Central memory CD4-positive, alpha-beta T cell (primary cell): ENCODE measurements at places on chromosomes 6 and 20.

GRCh38 chr6:50845499-50846143 lies 26.9 kb downstream of the TFAP2B start:
- DNase-seq = no peak

DNA sequence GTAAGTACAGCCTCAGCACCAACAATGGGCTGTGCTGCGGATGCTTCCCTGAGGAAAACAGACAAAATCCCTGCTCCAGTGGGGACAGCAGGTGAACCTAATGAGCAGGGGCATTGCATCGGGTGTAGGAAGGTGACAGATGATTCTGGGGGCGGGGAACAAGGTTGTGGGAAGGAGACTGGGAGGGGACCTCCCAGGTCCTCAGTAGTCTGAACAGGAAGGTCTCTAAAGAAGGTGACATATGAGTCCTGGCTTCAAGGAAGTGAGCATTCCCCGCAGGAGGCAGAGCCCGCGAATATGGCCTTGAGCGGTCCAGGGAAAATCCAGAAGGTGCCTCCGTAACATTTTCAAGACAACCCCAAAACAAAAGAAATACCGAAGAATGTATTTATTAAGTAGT lies 19.4 kb downstream of the ULBP1 start:
- DNase-seq = no peak

DNA sequence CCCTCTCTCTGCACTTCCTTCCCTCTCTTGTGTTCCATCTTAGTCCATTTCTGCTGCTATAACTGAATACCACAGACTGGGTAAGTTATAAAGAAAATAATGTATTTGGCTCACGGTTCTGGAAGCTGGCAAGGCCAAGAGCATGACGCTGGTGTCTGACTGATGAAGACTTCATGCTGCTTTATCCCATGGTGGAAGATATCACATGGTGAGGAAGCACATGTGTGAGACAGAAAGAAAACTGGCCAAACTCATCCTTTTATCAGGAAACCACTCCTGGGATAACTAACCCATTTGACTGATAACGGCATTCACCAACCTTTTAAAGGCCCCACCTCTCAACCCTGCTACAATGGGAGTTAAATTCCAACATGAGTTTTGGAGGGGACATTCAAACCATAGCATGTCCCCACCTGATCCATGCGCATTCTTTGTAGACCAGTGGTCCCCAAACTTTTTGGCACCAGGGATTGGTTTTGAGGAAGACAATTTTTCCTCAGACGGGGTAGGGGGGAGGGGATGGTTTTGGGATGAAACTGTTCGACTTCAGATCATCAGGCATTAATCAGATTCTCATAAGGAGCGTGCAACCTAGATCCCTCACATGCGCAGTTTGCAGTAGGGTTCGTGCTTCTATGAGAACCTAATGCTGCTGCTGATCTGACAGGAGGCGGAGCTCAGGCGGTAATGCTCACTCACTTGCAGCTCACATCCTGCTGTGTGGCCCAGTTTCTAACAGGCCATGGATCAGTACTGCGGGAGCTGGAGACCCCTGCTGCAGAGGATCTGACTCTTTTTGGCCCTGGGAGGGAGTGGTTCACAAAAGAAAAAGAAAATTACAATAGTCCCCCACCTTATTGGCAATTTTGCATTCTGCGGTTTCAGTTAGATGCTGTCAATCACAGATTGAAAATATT lies 71.7 kb upstream of the RNF24 start:
- DNase-seq = no peak

GRCh38 chr6:169957351-169957963 lies 206.0 kb downstream of the ERMARD start:
- DNase-seq = no peak

GRCh38 chr6:34696189-34696738 lies 303 bp downstream of the ILRUN start:
- no peak for DNase-seq

GRCh38 chr20:37392441-37393195 lies 46.7 kb downstream of the SRC start:
- no peak for DNase-seq

- no peak for DNase-seq
Measured at GRCh38 chr20:35644806-35645205, 19.9 kb downstream of the CPNE1 start.

DNA sequence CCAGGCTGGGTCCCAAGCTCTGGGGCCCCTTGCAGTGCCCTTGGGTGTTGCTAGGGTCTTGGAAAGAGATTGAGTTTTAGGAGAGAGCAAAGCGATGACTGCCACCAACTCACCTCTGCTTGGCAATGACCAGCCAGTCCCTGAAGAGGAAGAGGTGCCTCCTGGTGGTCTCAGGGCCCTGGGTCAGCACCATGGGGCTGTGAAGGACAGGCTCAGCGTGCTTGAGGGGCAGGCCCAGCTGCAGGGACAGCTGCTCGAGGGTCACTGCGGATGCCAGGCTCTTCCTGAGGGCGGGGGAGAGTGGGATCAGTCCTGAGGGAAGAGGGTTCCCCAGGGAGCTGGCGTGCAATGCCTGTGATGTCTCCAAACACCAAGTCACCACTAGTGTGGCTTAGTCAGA lies 50.8 kb upstream of the TAGAP start:
- no peak for DNase-seq

DNA sequence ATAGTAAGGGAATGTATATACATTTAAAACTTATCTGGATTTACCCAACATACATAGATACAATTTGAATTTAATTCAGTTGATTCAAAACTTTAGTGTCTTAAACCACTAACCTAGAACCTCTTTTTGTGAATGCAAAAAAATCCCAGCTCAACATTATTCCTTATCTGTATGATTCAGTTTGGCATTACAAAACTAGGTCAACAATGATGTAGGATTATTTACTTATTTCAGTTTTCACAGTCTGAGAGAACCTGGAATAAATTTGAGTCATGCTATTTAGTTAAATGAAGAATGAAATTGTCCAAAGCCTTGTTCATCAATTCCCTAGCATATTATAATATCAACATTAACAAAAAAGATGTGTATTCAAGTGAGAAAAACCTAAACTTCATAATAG lies 7.4 kb upstream of the PLCB1 start:
- no peak for DNase-seq

DNA sequence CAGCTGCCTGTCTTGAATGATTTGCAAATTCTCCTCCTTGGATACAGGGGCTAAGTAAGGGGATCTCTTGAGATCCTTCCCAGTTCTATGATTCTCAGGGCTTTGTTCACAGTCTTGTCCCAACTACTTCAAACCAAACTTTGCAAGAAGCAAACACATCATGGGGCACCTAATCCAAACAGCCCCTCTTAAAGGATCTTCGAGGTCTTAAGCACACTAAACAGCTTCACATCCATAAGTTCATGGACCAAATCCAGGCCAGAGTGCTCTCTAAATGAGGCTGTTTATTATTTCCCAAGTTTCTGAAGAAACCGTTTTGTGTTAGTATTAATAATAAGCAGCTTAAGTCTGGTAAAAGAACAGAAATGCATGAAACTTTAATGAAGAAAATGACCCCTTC lies 75.2 kb downstream of the KIF6 start:
- DNase-seq = no peak

GRCh38 chr6:88006557-88006956 lies 41.1 kb upstream of the SPACA1 start:
- DNase-seq = no peak

DNA sequence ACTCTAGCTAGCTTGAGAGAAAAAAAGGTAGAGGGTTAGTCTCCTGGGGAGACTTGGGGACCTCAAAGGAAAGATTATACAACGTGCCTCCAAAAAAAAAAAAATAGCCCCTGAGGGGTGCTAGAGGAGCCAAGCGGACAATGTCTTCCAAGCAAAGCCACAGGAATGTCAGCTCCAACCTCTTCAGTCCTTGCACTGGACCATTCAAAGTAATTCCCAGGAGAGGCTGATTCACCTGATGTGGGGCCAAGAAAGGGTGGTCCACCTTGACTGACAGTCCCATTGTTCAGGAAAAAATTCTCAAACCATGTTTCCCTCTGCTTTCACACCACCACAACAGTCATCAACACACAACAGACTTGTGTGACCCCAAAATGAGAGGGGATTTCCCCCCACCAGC lies 30.7 kb downstream of the ASIP start:
- no peak for DNase-seq

DNA sequence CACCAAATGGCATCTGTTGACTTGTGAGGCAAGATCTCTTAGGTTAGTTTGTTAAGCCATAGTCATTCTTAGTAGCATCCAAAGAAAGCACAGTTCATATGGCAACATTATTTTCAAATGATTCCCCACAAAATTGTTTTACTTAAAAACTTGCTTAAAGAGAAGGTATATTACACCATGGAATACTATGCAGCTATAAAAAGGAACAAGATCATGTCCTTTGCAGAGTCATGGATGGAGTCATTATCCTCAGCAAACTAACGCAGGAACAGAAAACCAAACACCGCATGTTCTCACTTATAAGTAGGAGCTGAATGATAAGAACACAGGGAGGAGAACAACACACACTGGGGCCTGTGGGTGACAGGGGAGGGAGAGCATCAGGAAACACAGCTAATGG lies 10.9 kb upstream of the DSE start:
- no peak for DNase-seq

GRCh38 chr20:46915575-46916257 lies 21.1 kb downstream of the EYA2 start:
- no peak for DNase-seq
